MCF 10A (cell line): ENCODE measurements at places on chromosomes 16 and 17.

DNA sequence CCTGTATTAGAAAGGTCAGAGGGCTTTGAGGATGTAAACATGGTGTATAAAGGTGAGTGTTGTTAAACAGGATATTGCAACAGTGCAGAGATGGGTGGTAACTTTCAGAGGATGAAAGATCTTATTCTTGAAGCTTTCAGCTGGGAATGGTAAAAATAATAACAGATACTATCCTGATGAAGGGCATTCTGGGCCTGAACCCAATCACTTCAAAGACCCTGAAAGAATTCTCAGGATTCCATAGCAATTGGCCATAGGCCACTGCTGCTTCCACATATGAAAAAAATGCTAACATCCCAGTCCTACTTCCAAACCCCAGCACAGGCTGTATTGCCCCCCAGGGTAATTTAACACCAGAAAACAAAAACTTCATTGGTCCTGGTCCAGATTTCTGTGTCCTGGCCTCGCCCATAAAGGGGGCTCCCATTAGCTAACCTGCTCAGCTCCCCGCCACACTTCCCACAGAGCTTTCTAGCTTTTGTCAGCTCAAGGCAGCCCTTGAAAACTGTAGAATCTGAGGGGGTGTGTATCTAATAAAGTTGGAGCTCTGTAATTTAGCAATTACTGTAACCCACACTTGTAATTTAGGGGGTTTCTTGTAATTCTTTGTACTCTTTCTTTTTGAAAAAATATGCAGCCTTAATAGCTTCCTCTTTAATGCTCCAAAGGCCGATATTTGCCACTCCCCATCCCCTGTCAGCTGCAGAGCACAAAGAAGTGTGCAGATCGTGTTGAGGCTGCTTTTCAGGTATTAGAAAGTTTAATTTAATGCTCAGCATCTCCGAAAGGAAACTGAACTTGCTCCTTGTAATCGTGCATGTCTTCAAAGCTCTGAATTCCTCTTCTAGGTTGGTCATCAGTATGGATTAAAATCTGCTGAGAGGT, 371.5 kb downstream of the SEC14L1 start:
- no peak for DNase-seq
- no peaks in the 10 kb centered on the region for H3K4me1 ChIP-seq
- peaks cover 11% of the 10 kb centered on the region for H3K36me3 ChIP-seq
- H3K27me3 ChIP-seq: no peaks in the 10 kb centered on the region
- no peak overlapping the region for H3K27ac ChIP-seq

GRCh38 chr16:15618392-15618791, 24.6 kb downstream of the MARF1 start:
- peak overlapping the region; percentile 50 for H3K27ac ChIP-seq
- H3K4me1 ChIP-seq: peaks cover 6% of the 10 kb centered on the region

GRCh38 chr17:28957992-28958355, 6.7 kb upstream of the PHF12 start:
- DNase-seq: no peak
- H3K4me1 ChIP-seq: no peaks in the 10 kb centered on the region
- H3K27ac ChIP-seq: no peak overlapping the region
- H3K4me3 ChIP-seq: no peak overlapping the region
- no peaks in the 10 kb centered on the region for H3K36me3 ChIP-seq

DNA sequence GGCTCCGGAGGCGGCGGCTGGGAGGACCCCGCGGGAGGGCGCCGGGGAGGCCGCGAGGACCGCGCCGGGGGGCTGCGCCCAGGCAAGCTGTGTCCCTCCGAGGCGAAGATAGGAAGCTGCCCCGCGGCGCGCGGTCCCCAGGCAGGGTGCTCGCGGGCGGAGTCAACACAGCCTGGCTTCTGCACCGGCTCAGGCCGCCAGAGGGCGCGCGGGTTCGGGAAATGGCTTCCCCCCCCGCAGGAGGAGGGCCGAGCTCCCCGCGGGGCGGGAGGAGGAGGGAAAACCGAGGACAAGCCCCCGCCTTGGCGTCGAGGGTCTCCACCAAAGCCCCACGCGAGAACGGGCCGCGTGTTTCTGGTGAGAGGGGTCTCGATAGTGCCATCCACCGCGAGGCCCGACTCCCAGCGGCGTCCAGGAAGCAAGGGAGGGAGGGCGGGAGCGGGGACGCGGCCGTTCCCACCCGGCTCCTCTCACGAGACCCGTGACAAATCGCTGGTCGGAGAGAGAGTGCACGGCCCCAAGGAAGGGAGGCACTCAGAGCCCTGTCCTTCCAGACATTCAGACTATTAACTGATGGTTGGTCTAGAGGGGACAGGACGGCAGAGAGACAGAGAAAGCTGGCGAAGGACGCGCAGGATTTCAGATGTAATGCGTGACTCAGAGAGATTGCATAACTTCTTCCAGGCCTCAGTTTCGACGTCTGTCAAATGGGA, 64.4 kb upstream of the DNAJA2 start:
- peak; percentile 78 for DNase-seq
- H3K36me3 ChIP-seq: no peaks in the 10 kb centered on the region
- H3K4me3 ChIP-seq: peak overlapping the region; percentile 73
- H3K27ac ChIP-seq: no peak overlapping the region

GRCh38 chr17:19380481-19381301, 2.4 kb downstream of the MAPK7 start:
- no peak overlapping the region for H3K4me3 ChIP-seq
- no peak for DNase-seq
- peaks cover 26% of the 10 kb centered on the region for H3K4me1 ChIP-seq
- H3K36me3 ChIP-seq: peaks cover 28% of the 10 kb centered on the region
- no peaks in the 10 kb centered on the region for H3K27me3 ChIP-seq
- H3K27ac ChIP-seq: no peak overlapping the region

GRCh38 chr16:4034963-4035362, 81.3 kb downstream of the ADCY9 start:
- H3K4me1 ChIP-seq: no peaks in the 10 kb centered on the region
- peaks cover 5% of the 10 kb centered on the region for H3K36me3 ChIP-seq
- no peak overlapping the region for H3K4me3 ChIP-seq
- no peaks in the 10 kb centered on the region for H3K27me3 ChIP-seq
- no peak overlapping the region for H3K27ac ChIP-seq
- no peak for DNase-seq

DNA sequence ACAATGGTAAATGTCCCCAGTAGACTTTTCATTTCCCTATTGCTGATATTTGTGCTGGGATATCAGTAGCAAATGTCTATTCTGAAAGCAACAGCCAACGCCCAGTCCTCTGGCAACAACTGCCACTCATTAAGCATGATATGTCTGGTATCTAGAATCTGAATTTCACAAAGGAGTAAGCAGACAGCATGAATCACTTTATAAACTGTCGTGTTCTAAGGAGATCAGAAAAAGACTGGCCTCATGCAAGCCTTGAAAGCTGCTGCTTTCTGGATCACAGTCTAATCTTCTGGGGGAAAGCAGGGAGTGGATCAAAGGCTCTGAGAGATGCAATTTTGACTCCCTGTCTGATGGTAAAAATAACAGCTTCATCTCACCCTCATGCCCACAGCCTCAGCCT, 153.1 kb upstream of the NOG start:
- H3K27me3 ChIP-seq: no peaks in the 10 kb centered on the region
- H3K4me3 ChIP-seq: no peak overlapping the region
- no peaks in the 10 kb centered on the region for H3K36me3 ChIP-seq
- peak overlapping the region; percentile 33 for H3K27ac ChIP-seq

DNA sequence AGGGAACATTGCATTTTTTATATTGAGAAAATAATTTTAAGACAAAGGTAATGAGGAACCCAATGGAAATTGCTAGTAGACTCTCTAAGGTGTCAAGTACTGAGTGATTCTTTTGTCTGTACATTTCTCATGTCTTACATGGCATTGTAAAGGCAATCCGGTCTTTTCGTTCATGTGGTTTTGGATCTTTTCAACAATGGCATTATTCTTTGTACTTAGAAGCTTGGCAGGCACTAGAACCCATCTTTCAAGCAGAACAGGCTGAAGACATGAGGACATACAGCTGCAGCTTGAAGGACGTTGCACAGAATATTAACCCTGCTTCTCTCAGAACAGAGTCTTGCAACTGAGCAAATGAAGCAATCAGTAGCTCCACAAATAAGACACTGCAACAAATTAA, 231.5 kb upstream of the ZFHX3 start:
- peaks cover 75% of the 10 kb centered on the region for H3K27me3 ChIP-seq
- no peaks in the 10 kb centered on the region for H3K4me1 ChIP-seq
- H3K27ac ChIP-seq: no peak overlapping the region
- no peak overlapping the region for H3K4me3 ChIP-seq
- no peak for DNase-seq
- no peaks in the 10 kb centered on the region for H3K36me3 ChIP-seq

GRCh38 chr17:10226930-10227695, 28.7 kb upstream of the GAS7 start:
- H3K4me1 ChIP-seq: no peaks in the 10 kb centered on the region
- no peaks in the 10 kb centered on the region for H3K36me3 ChIP-seq
- no peaks in the 10 kb centered on the region for H3K27me3 ChIP-seq
- H3K27ac ChIP-seq: no peak overlapping the region
- peak; percentile 26 for DNase-seq
- H3K4me3 ChIP-seq: no peak overlapping the region

- H3K4me1 ChIP-seq: peaks cover 25% of the 10 kb centered on the region
- peak within 1 kb of the TSS; percentile 32 for H3K27ac ChIP-seq
- no peaks in the 10 kb centered on the region for H3K36me3 ChIP-seq
These were observed at the start of gene KRTAP2-3 for GRCh38 chr17:41060052-41060604. Gene KRTAP2-3 (minus strand): TSS chr17:41060114. CDS start chr17:41060050, 64 bp downstream.

DNA sequence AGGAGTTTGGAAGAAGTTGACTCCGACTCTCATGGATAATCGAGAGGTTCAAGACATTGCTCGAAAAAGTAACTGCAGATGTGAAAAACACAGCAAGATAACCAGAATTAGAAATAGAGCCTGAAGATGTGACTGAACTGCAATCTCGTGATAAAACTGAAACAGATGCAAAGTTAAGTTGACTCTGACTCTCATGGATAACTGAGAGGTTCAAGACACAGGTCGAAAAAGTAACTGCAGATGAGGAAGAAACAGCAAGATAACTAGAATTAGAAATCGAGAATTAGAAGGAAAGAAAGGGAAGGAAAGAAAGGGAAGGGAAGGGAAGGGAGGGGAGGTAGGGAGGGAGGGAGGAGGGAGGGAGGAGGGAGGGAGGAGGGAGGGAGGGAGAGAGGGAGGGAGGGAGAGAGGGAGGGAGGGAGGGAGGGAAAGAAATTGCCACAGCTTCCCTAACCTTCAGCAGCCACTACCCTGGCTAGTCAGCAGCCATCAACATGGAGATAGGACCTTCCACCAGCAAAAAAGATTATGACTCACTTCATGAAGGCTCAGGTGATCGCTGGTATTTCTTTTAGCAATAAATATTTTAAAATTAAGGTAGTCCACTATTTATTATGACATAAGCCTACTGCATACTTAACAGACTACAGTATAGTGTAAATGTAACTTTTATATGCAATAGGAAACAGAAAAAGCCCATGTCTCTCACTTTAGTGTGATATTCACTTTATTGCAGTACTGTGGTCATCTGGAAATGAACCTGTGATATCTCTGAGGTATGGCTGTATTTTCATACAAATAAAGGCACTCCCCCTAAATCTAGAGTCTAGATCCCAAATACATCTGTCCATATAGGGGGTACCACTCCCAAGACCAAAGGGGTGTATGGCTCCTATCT, 68.3 kb downstream of the KANSL1 start:
- H3K36me3 ChIP-seq: peaks cover 9% of the 10 kb centered on the region
- H3K4me3 ChIP-seq: no peak overlapping the region
- peaks cover 28% of the 10 kb centered on the region for H3K4me1 ChIP-seq
- DNase-seq: no peak
- H3K27me3 ChIP-seq: no peaks in the 10 kb centered on the region
- H3K27ac ChIP-seq: no peak overlapping the region

DNA sequence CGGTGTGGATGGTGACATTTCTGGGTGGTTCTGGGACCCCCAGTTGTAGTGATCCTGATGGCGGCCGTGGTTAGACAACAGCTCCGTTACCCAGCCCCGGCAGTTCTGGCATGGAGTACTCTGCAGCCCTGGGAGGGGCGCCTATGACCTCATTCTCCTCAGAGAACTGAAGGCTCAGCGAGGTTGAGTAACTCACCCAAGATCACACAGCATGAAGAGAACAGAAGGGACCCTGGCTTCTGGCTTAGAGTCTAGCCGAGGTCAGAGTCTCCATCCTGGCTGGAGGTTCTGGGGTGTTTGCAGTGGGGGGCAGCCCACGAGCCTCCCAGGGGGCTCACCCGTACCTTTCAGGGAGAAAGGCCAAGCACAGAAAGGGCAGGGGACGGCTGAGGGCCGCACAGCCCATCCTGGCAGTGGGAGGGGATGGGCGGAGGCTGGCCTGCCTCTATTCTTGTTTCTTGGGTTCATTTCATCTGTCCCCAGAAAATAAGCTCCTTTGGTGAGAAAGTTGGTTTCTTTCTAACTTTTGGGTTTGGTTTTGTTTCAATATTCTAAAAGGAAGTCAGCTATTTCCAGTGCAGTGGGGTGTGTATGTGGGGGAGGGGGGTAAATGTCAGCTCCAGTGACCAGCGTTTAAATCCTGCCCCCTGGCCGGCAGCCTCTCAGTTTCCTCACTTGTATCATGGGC, 13.2 kb downstream of the ZFPM1 start:
- no peaks in the 10 kb centered on the region for H3K36me3 ChIP-seq
- H3K27ac ChIP-seq: no peak overlapping the region
- no peak overlapping the region for H3K4me3 ChIP-seq
- DNase-seq: no peak

GRCh38 chr17:61806936-61807335, 56.4 kb downstream of the BRIP1 start:
- H3K36me3 ChIP-seq: peaks cover 6% of the 10 kb centered on the region
- H3K27ac ChIP-seq: no peak overlapping the region
- DNase-seq: no peak
- no peak overlapping the region for H3K4me3 ChIP-seq
- H3K27me3 ChIP-seq: no peaks in the 10 kb centered on the region

GRCh38 chr16:8849411-8850011, 19.3 kb downstream of the CARHSP1 start:
- peak; percentile 87 for DNase-seq
- peak overlapping the region; percentile 33 for H3K27ac ChIP-seq
- H3K4me3 ChIP-seq: no peak overlapping the region
- peaks cover 14% of the 10 kb centered on the region for H3K4me1 ChIP-seq

- H3K4me3 ChIP-seq: no peak overlapping the region
- H3K4me1 ChIP-seq: peaks cover 6% of the 10 kb centered on the region
- DNase-seq: peak; percentile 89
- H3K36me3 ChIP-seq: no peaks in the 10 kb centered on the region
- H3K27me3 ChIP-seq: peaks cover 19% of the 10 kb centered on the region
These were observed 17.0 kb downstream of the CRYM start for GRCh38 chr16:21260870-21261791.

GRCh38 chr17:55005520-55005919, 37.0 kb downstream of the STXBP4 start:
- DNase-seq: peak; percentile 35
- no peak overlapping the region for H3K27ac ChIP-seq
- H3K36me3 ChIP-seq: no peaks in the 10 kb centered on the region
- no peaks in the 10 kb centered on the region for H3K27me3 ChIP-seq
- no peaks in the 10 kb centered on the region for H3K4me1 ChIP-seq

DNA sequence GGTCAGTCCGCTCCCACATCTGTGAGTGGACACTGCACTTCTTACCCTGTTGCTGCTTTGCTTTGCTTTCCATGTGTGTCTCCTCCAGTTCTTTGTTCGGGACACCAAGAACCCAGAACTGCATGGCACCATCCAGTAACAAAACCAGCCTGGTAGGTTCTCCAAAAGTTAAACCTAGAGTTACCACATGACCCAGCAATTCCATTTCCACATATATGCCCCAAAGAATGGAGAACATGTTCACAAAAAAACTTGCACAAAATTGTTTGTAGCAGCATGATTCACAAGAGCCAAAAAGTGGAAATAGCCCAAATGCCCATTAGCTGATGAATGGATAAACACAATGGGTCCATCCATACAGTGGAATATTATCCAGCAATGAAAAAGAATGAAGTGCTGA, 10.3 kb upstream of the CCL22 start:
- H3K27me3 ChIP-seq: peaks cover 33% of the 10 kb centered on the region
- no peak for DNase-seq
- H3K4me1 ChIP-seq: no peaks in the 10 kb centered on the region
- no peaks in the 10 kb centered on the region for H3K36me3 ChIP-seq
- H3K27ac ChIP-seq: no peak overlapping the region
